Activated T-helper 1 cell treated with anti-CD3 and anti-CD28 coated beads, Interleukin-12 subunit alpha, Interleukin-12 subunit beta, Interleukin-2, Interleukin-4 antibody, amounts not matched to agents 30 ng/mL and 10 ng/mL and 1 ng/mL, durations not matched to agents 14 hours and 24 hours and 36 hours (primary cell): ENCODE measurements at places on chromosomes 6 and 20.

GRCh38 chr6:71197780-71198179 is 90.8 kb upstream of the OGFRL1 start:
- DNase-seq = no peak

DNA sequence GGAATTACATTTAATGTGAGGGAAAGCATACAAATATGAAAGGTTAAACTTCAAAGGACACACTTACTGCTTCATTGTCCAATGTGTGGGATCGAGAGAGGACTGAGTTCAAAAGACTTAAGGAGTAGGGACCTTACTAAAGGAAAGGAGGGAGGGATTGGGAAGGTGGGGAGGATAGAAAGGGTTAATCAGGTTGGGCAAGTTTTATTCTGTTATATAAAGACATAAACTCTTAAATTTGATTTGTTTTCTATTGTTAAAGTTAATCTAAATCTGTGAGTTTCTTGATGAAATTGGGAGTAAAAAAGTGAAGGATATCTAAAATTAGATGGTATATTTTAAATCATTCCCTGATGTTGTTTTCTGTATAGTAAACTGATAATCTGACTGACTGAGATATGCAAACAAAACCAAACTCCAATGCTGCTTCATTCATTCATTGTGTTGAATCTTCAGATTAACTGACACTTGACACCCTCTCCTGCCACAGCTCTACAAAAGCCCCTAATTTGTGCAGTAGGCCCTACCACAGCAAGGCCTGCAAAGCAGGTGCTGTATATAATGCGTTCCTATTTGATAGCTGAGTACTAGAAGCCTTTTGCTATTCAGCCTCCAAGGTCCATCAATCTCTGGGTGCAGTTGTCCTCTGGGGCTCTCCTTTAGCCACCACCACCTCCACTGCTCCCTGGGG is 1.3 kb upstream of the UBE2J1 start:
- no peak for DNase-seq

GRCh38 chr20:20480126-20480525 is 112.2 kb downstream of the INSM1 start:
- DNase-seq = no peak

DNA sequence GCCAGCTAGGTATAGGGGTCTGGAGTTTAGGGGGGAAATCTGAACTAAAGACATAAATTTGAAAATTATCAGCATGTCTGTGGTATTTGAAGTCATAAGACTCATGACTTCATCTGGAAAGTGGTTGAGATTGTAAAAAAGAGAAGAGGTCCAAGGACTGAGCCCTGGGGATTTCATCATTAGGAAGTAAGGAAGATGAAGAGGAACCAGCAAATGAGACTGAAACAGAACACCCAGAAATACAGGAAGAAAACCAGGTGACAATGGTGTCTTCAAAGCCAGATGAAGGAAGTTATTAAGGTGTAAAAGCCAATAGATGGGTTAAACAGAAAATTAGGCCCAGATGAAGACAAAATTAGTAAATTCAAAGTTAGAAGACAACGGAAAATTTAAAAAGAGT is 49.1 kb upstream of the UBR2 start:
- no peak for DNase-seq

DNA sequence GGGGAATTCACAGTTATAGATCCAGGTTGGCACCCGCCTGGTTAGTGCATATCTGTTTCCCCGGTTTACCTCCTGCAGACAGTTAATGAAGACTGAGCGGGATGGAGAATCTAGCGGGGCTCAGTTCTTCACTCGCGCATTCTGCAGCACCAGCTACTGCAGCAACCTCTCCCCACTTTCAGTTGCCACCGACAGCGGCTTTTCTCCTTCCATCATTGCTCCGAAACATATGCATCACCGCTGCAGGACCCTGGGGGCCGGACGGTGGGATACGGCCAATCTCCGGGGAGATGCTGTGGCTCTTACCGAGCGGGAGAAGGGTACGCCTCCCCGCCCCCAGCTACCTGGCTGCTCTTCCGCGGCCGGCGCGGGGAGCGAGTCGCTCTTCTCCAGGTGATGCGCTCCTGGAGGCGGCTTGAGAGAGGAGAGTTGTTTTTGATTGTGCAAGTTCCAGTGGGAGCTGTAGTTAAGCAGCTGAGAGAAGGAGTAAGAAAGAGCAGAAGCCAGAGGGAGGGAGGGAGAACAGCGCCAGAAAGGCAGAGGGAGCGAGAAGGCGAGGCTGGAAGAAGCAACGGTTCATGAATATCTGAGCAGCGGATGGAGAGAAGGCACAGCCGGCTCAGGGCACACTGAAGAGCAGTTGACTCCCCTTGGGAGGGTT is at the start of gene SGK1:
TSS of gene SGK1 (minus strand) at position 642 of the 661 bp plus-strand sequence. CDS start 652 bp downstream, outside the sequence.
- peak; percentile 3 for DNase-seq

GRCh38 chr6:54737247-54737646 is 109.3 kb upstream of the FAM83B start:
- DNase-seq = no peak

DNA sequence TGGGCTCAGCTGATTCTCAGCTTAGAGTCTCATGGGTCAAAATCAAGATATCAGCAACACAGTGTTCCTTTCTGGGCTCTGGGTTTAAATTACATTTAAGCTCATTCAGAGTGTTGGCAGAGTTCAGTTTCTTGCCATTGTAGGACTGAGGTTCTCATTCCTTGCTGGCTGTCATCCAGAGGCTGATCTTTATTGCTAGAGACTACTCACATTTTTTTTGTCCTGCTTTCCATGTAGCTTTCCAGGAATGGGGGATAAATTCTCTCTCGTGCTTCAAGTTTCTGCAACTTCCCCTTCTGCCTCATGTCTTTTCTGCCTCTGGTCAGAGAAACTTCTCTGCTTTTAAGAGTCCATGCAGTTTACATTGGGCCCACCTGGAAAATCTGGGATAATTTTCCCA is 86.9 kb downstream of the RFX6 start:
- no peak for DNase-seq

GRCh38 chr20:36367907-36368799 is 62.0 kb downstream of the DLGAP4 start:
- no peak for DNase-seq

DNA sequence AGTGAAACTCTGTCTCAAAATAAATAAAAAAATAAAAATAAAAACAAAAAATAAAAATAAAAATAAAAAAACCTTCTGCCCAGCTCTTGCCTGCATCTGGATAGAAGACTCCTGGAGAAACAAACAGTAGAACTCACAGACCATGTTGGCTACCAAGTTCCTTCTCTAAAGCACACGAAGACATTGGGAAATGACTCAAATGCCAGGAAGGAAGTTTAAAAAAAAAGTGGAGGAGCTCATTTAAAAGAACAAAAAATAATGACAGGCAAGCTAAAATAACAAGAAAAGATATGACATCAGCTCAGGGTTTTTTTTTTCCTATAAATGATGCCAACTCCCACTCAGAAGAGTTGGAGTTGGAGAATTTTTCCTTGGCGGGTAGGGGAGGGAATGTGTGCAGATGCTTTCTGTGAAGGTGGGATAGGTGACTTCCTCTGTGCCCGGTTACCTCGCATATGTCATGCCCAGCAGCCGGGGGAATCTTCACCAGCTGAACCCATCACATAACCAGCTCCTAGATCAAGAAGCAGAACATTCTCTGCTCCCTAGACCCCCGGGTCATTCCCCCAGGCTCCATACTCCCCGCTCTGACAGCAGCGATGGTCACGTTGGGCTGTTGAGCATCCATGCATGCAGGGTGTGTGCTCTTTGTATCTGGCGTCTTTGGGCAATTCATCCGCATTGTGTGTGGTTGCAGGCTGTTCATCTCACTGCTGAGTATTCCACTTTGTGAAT is 17.3 kb upstream of the CD93 start:
- no peak for DNase-seq

GRCh38 chr6:2232445-2232844 is 13.0 kb downstream of the GMDS start:
- DNase-seq = no peak

DNA sequence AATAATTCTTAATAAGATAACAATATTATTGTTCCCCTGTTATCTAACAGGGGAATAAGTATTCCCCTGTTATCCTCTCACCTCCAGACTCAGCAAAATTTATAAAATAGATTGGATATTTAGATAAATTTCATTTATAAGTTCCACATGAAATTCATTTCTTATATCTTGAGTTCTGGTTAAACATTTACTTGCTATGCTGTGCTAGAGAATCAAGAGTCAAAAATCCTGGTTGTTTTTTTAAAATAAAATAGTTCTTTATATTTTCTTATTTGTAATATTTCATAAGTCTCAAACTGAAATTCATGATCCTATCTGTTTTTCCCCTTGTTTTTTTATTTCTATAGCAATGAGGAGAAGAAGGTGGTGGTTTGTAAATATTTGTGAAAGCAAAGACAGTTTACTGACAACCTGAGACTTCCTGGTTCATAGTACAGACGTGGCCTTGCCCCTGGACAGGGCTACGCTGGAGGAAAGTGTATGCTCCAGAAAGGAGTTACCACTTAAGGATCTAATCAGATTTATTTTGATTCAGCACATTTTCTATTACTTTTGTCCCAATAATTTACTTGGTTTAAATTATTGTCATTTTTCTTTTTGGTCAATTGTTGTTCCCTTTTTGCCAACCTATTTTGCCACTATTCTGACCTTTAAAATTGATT is 37.8 kb upstream of the MARCKS start:
- DNase-seq = no peak

DNA sequence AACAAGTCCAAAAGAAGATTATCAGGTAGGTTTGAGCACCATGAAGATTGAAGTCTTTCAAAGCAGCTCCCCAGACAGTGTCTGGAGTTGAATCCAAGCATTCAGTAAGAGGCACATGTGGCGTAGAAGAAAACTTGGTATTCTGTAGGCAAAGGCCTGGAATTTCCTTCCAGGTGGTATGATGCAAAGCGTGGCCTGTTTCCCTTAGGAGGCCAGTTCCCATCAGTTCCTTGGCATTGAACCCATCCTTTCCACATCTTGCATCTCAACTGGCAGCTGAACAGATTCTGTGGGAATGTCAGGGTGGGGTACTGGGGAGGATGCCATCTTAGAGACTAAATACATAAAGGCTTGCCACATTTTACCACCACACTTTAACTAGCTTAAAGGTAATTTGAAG is 516.0 kb downstream of the BTBD3 start:
- no peak for DNase-seq

GRCh38 chr6:6695625-6696276 is 107.2 kb downstream of the LY86 start:
- DNase-seq = no peak

DNA sequence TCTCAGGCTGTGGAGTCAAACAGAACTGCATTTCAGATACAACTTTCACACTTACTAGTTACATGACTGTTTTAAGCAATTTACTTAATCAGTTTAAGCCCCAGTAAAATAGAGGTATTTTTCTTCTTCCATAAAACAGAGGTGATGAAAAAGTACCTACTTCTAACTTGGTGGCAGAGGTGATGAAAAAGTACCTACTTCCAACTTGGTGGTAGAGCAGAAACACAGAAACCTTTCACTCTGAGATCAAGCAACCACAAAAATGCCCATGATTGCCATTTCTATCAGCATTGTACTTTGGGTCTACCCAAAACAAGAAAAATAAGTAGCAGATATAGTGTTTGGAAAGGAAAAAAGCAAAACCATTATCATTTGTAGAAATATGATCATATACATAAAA is 148.7 kb downstream of the OPRM1 start:
- DNase-seq = no peak

- no peak for DNase-seq
Observed at GRCh38 chr6:21615504-21615903, 22.0 kb downstream of the SOX4 start.

- DNase-seq = no peak
Observed at GRCh38 chr6:132713352-132714134, at the start of gene VNN1. Gene VNN1 (minus strand): TSS chr6:132714055. CDS start chr6:132714035, 20 bp downstream.

GRCh38 chr6:136427378-136427717 is 122.9 kb downstream of the MAP7 start:
- no peak for DNase-seq

GRCh38 chr20:60066438-60066823 is 108.2 kb downstream of the CDH26 start:
- no peak for DNase-seq

DNA sequence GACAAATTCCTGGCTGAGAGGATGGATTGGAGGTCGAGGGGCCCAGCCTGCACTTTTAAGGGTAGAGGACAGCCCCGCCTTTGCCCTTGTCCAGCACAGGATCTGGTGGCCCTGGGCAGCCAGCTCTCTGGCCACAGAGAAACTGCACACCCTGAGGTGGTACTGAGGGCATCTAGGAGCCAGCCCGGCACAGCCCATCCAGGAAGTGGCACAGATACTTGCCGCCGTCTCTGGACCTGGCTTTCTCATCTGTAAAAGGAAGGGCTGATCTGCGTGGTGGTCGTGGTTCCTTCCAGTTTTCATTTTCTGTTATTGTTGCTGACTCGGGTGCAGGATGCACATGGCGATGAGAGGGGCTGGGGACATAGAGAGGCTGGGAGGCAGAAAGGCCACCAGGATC is 16.0 kb upstream of the SLC22A7 start:
- DNase-seq = no peak

DNA sequence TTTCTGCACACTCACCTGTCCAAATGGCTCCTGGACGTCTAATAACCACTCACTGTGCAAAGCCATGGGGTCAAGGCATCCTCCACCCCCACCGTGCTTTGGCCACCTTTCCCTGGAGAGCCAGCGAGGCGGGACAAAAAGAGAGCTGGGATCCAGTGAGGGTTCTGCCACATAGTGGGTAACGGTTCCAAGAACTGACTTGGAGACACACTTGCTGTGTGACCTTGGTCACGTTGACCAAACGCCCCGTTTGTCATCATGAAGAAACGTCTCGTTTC is 287.2 kb downstream of the TFAP2C start:
- DNase-seq = no peak

DNA sequence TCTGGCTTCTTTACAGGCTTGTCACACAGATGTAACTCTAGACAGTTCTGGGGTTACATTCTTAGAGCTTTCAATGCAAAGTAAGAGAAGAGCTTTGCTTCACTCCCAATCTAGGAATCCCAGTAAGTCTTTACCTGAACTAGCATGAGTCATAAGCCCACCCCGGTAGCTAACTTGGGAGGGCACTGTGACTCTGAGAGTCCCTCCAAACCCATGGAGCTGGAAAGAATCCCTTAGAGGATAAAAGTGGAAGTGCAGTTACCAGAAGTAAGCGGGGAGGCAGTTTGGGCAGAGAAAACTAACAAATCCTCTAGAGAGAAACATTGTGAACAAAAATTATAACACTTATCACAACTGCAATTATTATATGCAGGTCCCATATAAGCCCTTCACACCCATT is 84.0 kb upstream of the SMLR1 start:
- DNase-seq = no peak

DNA sequence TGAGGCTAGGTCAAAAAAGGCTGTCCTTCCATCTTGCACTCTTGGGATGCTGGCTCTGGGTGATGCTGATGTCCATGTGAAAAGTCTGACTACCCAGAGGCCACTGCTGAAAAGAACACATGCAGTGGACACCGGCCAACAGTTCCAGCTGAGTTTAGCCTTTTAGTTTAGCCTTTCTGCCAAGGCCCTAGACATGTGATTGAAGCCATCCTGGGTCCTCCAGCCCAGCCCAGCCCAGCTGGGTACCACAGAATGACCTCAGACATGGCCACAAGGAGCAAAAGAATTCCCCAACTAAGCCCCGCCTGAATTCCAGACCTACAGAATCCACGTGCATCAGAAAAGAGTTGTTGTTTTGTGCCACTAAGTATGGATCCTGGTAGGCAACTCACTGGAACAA is 17.4 kb downstream of the PIGT start:
- no peak for DNase-seq

- DNase-seq = no peak
Observed at GRCh38 chr20:59123011-59123677, 40.5 kb upstream of the ZNF831 start.
